ENCODE measurements at places on chromosomes 13 and 19.

- no peak for DNase-seq
Observed at GRCh38 chr13:51322826-51323225, 16.7 kb upstream of the SERPINE3 start.

GRCh38 chr19:35284153-35285094 lies 2.1 kb downstream of the HAMP start:
- no peak for DNase-seq

DNA sequence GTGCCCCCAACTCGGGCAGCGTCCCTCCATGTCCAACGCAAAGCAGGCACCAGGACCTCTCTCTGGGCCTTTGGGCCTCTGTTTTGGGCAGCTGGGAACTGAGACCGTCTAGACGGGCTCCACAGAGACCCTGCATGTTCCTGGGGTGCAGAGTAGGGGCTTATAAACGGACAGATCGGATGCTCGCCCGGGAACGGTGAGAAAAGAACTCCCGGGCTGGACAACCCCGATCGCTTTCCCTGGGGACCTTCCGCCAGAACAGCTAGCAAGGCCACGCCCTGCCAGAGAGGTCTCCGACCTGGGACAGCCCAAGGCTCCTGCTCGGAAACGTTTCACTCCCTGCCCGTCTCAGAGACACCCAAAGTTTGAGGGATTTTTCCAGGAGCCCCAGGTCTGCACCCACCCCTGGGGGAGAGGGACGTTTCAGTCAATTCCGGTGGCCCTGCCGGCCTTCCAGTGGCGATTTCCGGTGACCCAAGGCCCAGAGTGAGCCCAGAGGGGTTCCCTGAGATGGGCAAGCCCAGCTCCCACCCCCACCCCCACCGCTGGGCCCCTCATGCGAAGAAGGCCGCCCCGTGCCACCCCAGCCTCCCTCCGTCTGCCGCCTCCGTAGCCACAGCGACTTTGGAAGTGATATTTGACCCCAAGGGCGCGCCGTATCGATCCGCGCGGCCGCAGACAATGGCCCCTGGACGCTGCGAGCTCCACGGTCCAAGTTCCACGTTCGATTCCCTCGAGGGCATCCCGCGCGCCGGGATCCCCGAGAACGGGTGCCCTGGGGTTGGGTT lies 1.7 kb downstream of the NR2F6 start:
- no peak for DNase-seq

GRCh38 chr13:32117001-32117400 lies 85.4 kb downstream of the FRY start:
- no peak for DNase-seq

- DNase-seq: no peak
Observed at GRCh38 chr13:69595181-69595580, 512.4 kb upstream of the ATXN8OS start.

DNA sequence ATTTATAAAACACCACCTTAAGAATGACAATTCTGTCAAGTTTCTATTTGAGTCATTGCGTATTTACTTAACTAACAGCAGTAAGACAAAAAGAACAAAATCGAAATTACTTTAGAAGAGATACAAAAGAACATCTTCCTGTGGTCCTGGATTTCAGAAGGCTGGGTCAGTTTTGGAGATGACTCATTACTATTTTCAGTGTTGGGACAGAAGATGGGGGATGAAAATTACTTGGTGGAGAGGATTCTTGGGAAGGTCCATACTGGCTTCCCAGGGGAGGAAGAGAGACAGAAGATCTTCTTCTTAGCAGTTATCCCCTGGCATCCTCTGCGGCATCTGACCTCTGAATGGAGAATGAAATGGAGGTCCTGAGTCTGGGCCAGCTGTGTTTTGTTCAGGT lies 33.5 kb upstream of the CSNK1A1L start:
- no peak for DNase-seq

DNA sequence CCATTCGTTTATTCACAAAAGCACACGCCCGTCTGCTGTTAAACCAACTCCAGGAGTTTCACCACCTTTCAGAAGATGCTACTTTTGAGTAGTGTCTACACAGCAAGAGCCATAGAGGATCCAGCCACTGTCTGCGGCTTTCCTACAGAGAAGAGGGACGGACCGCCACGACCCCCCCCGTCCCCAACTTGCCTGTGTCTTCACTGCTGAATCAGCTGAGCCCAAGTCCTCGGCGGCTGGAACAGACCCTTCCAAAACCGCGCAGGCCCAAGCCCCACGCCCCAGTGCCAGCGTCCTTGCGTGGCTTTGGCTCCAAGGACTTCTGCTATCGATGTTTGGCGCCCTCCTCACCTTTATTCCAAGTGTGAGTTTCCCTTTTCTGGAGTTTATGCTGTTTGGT lies 65.1 kb downstream of the SPACA7 start:
- no peak for DNase-seq

DNA sequence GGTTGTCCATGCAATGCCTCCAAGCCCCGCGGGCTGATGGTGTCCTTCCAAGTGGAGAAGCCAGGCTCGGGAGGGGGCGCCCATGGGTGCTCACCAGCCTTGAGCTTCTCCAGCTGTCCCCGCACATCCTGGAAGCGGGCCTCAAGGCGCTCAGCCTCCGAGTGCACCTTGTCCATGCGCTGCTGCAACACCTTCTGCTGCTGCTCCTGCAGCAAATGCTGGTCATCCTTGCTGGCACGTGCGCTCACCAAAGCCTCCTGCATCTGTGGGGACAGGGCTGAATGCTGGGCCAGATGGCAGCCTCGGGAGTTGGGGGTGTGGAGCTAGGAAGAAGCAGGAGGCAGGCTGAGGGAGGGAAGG lies 22.8 kb upstream of the EMP3 start:
- DNase-seq: no peak

GRCh38 chr13:66424422-66424821 lies 805.7 kb downstream of the PCDH9 start:
- no peak for DNase-seq

- peak; percentile 31 for DNase-seq
Observed at GRCh38 chr19:42122691-42123607, 9.3 kb downstream of the POU2F2 start.

- no peak for DNase-seq
Observed at GRCh38 chr19:45403781-45404556, 900 bp downstream of the PPP1R13L start.

GRCh38 chr19:50826492-50827240 lies 3.1 kb upstream of the KLK1 start:
- no peak for DNase-seq

DNA sequence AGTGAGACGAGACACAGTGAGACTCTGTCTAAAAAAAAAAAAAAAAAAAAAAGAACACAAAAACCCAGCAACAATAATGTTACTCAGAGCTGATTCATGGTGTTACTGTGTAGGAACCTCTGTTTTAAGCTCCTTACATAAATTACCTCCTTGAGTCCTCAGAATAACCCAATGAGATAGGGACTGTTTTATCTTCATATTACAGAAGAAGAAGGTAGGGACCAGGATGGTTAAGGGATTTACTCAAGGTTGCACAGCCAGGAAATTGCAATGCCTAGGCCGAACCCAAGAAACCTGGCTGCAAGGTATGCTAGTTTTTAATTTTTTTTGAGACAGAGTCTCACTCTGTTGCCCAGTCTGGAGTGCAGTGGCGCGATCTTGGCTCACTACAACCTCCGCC lies 1.5 kb upstream of the DAND5 start:
- DNase-seq: no peak

GRCh38 chr13:93499991-93500390 lies 273.4 kb downstream of the GPC6 start:
- DNase-seq: no peak

Data from stimulated activated CD8-positive, alpha-beta memory T cell treated with anti-CD3 and anti-CD28 coated beads, Interleukin-4, amount 100 ng/mL, for 1 hour (primary cell).